ENCODE measurements at places on chromosomes 12 and 14. TPM values are rescaled to one million over a fixed set of nuclear protein-coding genes. Genes with fewer than 3 reads are reported as not detected.
A peak's percentile ranks its signal among the peaks of the same experiment; 100 is the strongest.

DNA sequence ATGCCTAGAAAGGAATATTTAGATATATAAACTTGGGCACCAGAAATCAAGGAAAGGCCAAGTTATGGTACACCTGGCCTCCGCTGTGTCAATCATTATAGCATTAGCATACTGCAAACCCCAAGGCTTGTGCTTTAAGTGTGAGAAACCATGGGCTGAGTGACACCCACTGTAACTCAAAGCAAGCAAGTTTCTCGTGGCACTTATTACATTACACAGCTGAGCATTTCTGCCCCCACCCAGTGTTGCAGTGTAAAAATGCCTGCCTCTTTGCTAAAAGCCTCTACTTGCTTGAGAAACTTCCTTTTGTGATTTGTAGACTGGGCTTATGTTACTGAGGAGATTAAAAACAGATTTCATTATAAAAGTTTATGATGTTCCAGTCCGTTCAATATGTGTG, 122.0 kb downstream of the TGFB3 start:
- no peak for DNase-seq

DNA sequence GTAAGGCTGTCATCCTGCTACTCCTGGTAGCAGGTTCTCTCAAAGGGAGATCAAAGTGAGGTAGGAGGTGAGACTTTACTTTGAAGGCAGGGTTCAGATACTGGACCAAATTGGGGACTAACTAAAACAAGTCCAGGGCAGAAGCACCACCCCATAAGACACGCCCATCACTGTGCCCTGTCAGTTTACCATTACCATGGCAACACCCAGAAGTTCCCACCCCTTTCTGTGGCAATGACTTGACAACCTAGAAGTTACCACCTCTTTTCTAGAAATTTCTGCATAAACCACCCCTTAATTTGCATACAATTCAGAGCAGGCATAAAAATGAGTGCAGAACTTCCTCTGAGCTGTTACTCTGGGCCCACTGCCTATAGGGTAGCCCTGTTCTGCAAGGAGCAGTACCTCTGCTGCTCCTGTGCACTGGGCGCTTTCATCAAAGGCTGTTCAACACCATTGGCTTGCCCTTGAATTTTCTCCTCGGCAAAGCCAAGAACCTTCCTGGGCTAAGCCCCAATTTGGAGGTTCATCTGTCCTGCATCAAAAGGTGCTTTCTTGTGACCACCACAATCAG, 64.8 kb upstream of the MAX start:
- no peak for DNase-seq

- peak; percentile 25 for DNase-seq
Observed at GRCh38 chr12:71475280-71475679, 35.7 kb downstream of the LGR5 start.

DNA sequence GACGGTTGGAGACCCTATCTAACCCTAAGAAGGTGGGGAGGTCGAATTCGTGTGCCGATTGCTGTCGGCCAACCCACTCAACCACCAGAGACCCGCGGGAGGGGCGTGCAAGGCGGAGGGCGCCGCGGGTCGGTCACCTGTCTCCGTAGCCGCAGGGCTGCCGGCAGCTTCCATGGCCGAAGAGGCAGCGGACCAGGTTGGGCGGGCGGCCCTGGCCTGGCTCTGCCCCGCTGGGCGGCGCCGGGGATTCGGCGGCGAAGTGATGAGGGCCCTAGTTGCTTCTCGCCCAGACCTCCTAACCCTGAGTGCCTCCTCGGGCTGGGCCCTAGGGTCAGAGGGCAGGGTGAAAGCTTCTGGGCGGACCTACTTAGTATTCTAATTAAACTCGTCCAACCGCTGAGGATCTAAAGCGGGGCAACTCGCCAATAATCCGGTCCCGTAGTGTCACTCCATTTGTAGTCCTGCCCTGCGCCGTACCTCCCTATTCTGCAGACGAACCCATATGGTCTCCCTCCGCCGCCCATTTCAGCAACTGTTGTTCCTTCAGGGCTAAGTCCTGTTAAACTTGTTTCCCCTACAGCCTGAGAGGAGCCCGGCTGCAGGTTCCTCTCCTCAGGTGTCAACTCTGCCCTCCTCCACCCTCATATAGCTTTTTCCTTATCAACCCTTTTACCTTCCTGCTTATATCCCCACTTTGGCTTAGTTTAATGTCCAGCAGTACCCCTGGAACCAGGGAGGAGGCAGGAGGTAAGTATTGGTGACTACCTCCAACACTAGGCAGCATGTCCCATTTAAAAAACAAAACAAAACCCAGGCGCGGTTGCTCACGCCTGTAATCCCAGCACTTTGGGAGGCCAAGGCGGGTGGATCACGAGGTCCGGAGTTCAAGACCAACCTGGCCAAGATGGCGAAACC, at the start of gene PYM1:
Gene PYM1, minus strand, starts transcription at position 307 of the 915 bp plus-strand sequence. Its CDS starts 133 bp downstream, at position 174.
- DNase-seq = peak; percentile 70

FLVCR2 gene
- not detected for total RNA-seq

DNA sequence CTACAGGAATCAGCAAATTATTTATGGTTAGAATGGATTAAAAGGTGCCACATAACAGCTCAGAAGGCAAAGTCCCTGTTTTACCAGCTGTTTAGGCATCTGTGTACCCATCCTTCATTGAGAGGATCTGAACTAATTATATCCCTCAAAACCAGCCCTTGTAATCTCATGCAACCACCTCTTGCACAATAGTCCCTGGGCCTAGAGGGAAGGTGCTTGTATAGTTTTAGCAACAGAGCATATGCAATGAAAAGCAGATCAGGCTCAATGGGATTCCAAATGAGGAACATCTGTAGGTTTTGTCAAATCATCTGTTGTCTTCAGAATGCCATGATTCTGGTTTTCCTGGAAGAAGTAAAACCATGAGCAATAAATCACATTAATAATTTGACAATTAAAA, 26.0 kb upstream of the GLIPR1L2 start:
- DNase-seq = no peak
